NCI-H187 treated with DMSO at 0.1 percent for 48 hours (cell line): ENCODE measurements at places on chromosomes 4 and X.

GRCh38 chr4:123585111-123585510, 188.5 kb downstream of the SPRY1 start:
- no peak for DNase-seq

GRCh38 chrX:131836161-131836560, 186.9 kb upstream of the STK26 start:
- no peak for DNase-seq

DNA sequence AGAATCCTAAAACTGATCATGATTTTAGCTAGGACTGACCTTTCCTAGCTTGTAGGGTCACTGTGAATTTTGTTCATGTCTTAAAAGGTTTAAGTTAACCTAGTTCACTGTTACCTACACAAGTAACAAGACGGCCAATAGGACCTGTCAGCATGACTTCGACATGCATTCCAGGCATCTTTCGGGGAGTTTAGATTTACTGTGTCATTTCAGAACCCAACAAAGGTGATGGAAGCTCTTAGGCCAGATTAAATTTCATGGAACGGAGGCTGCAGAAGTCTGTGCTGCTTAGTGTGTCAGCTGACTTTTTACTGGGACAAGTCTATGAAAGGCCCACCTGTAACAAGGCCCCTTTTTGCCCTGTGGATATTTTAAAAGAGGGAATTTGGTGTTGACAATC, 93.1 kb downstream of the GATB start:
- no peak for DNase-seq

GRCh38 chrX:114058988-114059418, 524.9 kb upstream of the HTR2C start:
- no peak for DNase-seq

GRCh38 chrX:30150196-30150895, 65.0 kb upstream of the MAGEB2 start:
- no peak for DNase-seq
